Tongue (tissue), 3 donors: ENCODE measurements at places on chromosomes 1 and 21. TPM values are rescaled to one million over a fixed set of nuclear protein-coding genes. Genes with fewer than 3 reads are reported as not detected.

GRCh38 chr1:240337781-240338180, 246.1 kb downstream of the FMN2 start:
- peak; percentile 76 for DNase-seq

GRCh38 chr1:189550498-189550897, 927.2 kb downstream of the BRINP3 start:
- DNase-seq: no peak

DNA sequence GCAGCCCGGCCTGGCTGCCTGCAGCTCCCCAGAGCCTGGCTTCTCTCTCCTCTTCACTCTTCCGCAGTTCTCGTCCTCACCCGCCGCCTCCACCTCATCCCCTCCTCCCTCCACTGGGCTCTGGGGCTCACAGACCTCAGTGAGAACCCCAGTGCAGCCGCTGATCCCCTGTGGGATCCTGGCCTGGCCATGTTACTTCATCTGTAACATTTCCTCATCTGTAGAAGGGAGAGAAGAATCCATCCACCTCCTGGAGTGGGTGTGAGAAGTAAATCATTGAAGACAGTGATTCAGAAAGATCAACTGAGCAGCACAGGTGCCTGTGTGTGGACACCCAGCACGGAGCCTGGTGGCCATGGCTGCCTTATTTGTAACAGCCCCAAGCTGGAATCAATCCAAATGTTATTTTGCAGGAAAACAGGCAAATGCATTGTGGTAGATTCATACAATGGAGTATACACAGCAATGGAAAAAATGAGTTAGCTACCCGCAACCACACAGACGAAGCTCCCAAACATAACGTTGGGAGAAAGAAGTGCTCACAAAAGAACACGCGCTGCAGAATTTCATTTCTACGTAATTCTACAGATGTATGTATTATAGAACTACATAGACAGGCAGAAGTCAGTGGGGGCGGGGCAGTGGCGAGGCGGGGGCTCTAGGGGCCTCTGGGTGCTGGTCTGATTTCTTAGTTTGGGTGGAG, 8.7 kb downstream of the LAPTM5 start:
- no peak for DNase-seq

PDPN gene
- 10.5 TPM for total RNA-seq

HSD3B2 gene
- total RNA-seq: not detected

- no peak for DNase-seq
Observed at GRCh38 chr1:175343945-175344344, 151.4 kb upstream of the KIAA0040 start.

DNA sequence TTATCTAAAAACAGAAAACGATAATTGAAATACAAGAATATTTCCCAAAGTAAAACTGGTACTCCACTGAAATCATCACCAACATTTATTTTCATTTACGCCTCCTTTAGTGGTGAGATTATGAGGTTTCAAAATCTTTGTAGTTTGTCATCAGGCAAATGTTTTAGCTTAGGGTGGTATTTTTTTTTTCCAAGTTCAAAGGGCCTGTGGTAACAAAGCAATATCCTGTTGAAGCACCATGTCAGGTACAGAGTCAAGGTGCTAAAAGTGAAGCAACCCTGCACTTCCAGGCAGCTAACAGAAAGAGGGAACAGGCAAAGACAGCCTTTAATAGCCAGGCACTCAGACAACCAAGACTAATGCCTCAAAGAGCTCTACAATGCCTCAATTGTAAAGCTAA, 89.2 kb downstream of the JAK1 start:
- no peak for DNase-seq

VWA5B1 gene
- 0.31 TPM for total RNA-seq

DNA sequence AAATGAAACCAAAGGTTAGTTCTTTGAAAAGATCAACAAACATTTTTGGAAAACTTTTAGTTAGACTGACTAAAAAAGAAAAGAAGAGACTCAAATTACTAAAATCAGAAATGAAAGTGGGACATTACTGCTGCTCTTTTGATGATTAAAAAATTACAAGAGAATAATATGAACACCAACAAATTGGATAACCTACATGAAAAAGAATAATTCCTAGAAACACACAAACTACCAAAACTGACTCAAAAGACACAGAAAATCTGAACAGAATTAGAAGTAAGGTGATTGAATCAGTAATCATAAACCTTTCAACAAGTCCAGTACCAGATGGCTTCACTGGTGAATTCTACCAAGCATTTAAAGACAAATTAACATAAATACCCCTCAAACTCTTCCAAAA, 5.6 kb downstream of the KIFAP3 start:
- DNase-seq: no peak

CD48 gene
- total RNA-seq: 3.3 TPM

BLACAT1 gene
- 0.31 TPM for total RNA-seq
